Kasumi-1 (cell line): ENCODE measurements at places on chromosomes 13 and 19.

DNA sequence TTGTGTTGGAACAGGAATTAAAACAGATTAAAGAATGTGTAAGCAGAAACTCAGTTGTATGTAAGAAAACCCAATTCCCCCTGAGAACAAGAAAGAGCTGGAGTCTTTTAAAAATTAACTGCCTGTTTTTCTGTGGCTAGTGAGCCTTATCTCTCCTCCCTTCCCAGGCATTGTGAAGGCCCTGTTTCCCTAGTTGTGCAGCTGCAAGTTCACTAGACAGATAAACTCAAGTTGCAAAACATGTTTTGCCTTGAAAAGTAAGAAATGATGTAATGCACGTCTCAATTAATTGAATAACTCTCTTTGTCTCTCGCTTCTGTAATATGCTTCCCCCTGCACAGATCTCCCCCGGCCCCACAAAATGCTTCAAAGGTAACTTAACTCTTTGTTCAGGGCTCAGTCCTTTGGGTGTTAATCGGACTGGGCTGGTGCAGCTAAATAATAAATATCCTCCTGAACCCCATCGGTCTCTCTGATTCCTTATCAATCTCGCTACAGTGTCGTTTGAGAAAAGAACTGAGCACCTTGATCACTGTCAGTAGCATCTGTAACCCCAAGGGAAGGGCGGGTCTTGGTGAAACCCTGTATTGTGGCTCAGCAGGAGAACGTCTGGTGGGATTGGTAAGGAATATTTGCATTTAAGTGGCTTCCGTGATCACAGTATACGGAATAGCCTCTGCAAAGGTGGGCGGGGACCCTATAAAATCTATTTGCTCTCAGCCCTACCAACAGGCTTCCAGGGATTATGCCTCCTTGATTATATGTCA is 1.6 kb upstream of the ZNF556 start:
- DNase-seq: no peak

DNA sequence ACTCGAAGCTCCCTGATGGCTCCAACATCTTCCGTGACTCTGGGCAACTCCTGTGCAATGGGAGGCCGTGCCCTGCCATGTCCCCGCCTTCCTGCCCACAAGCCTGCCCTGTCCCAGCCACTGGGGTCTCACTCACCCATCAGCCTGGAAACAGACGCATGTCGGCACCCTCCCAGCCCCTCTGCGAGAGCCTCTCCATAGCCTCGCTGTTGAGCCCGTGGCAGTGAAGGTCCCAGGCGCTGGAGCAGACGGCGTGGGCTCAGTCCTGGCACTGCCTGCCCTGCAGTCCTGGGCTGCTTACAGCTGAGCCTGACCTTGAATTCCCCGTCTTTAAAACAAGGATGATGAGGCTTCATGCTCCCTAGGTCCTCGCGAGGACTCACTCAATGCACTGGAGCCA is 37.0 kb downstream of the MCF2L start:
- DNase-seq: no peak

DNA sequence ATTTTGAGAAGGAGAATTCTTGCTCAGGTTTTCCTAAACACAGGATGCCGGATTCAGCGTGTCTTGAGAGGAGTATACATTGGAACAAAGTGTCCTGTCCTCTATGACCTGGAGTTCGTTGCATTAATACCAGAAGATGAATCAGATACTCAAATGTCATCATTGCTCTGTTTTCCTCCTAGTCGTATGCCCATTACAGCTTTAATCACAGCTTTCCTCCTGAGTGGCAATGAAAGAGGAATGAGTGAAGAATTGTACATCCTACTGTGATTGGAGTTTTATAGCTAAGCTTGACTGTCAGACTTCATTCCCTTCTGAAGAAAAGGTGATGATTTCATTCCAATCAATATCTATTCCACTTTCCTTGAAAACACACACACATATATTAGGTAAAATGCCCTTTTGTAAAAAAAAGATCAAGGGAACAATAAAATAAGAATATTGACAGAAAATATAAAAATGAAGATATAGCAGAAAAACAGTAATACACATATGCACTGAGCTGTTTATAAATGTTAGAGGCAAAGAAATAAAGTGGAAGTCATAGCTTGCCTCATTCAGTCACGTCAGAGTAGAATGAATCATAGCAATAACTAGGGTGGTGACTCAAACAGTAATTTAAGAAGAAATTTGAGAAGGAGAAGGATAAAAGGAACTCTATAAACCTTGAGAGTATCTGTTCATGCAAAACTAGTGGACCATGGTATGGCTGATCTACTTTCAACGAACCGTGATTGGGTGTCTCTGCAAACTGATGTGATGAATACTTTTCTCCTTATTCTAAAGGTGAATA is 501.5 kb downstream of the SUCLA2 start:
- DNase-seq: peak; percentile 79

DNA sequence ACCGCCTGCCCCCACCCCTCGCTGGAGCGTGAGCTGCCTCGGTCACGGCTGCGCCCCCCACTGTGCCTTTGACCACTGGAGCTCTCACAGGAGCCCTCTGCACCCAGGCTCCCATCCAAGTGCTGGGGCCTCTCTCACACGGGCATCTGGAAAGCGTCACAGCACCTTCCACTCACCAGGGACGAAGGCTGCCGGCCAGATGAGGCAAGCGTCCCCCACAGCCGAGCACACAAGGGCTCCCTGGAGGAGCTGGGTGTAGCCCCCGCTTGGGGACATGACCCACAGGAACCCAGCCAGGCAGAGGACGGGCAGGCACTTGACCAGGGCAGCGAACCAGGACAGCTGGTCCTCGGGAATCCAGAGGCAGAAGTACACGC is 560 bp downstream of the TMEM86B start:
- DNase-seq: no peak

GRCh38 chr19:32673573-32673972 is 1.4 kb downstream of the ANKRD27 start:
- no peak for DNase-seq
